ENCODE measurements at places on chromosomes 2 and 18.

DNA sequence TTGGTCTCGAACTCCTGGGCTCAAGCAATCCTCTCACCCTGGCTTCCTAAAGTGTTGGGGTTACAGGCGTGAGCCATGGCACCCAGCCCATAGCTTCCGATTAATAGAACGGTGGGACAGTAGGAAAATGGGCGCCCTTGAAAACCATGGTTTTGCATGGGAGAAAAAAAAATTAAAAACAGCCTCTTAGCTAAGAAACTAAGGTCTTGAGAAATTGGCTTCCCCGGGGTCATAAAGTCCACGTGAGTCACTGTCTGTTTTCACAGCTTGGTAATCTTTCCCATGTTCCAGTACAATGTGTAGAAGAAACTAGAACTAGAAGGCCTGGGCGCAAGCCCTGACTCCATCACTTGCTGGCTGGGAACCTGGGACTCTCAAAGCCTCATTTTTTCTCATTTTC, 20.7 kb downstream of the B3GNT2 start:
- peak; percentile 95 for DNase-seq
- no peaks in the 10 kb centered on the region for H3K36me3 ChIP-seq
- H3K27me3 ChIP-seq: no peaks in the 10 kb centered on the region
- H3K4me3 ChIP-seq: no peak overlapping the region
- no peak overlapping the region for H3K27ac ChIP-seq

- no peaks in the 10 kb centered on the region for H3K27me3 ChIP-seq
- H3K4me3 ChIP-seq: no peak overlapping the region
- no peak overlapping the region for H3K27ac ChIP-seq
- H3K4me1 ChIP-seq: peaks cover 2% of the 10 kb centered on the region
- no peaks in the 10 kb centered on the region for H3K36me3 ChIP-seq
Observed at GRCh38 chr2:173574324-173575112, 219.8 kb downstream of the CDCA7 start.

DNA sequence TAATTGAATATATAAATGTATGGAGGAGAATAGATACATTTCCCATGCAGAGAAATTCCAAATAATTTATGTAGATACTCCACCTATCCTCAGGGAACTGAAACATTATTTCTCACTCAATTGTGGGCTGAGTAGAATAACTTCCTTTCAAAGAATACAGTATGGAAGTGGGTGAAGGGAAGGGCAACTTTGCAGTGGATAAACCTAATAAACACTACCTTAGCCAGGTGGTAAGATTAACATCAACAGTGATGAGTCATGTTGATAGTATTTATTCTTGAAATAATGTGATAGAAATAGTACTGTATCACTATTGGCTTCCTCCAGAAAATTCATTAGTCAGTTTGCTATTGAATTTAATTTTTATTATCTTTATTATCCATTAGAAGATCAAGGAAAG, 716.4 kb upstream of the CHAC2 start:
- H3K4me3 ChIP-seq: no peak overlapping the region
- H3K27ac ChIP-seq: no peak overlapping the region
- no peaks in the 10 kb centered on the region for H3K27me3 ChIP-seq
- no peak for DNase-seq

DNA sequence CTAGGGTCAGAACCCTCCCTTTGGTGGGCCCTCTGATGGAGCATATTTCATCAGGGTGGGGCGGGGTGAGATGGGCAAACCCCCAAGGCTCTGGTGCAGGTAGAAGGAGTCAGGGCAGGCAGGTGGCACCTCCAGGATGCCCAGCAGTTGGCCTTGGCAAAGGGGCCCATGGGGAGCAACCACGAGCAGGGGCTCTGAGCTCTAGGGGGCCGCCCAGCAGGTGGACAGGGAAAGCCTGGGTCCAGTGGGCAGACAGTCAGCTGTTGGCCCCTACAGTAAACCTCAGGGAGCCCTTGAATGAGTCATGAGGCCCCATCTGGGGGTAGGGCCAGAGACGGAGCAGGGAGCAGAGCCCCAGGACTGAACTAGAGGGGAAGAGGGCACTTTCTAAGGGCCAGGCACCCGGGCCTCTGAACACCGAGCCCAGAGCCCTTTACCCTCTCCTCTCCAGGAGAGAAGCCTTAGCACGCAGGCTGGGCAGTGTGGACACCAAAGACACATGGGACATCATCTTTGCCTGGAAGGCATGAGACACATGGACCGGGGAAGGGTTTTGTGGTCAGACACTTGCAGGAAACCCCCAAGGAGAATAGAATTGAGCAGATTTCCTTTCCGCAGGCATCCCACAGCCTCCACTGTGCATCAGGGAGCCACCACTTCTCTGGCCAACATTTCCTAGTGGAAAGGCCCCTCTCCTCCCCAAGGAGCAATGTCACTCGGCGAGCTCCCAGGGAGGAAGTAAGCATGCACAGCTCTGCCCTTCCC, 257.3 kb downstream of the GLI2 start:
- H3K4me1 ChIP-seq: peaks cover 15% of the 10 kb centered on the region
- no peak overlapping the region for H3K4me3 ChIP-seq
- H3K27me3 ChIP-seq: no peaks in the 10 kb centered on the region
- H3K36me3 ChIP-seq: peaks cover 22% of the 10 kb centered on the region
- no peak overlapping the region for H3K27ac ChIP-seq
- no peak for DNase-seq

DNA sequence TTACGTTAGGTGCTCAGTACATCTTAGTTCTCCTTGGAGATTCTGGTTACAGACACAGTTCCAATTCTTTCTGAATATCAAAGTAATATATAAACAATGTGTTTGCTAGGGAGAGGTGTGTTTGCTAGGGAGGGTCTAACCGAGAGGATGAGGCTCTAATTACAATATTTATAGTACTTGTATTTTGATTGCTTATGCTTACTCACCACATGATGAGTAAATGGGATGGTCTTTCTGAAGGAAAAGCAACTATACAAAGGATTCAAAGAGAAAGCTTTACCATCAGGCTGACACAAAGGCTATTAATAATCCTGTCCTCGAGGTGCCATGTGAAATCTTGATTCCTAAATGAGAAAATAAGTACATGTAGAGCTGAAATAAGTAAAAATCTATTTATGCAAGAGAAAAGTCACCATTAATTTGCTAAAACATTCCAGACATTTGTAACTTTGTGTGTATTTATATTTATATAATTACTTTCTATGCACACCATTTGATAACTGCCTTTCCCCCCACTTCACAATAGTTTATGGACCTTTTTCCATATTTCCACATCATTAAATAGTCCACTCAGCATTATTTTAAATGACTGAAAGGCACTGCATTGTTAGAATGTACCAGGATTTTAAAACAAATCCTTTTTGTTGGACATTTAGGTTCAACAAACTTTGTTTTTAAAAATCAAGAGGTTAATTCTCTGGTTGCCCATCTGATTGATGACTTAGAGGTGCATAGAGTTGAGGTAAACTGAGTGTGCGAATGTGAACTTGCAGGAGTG, 94.5 kb upstream of the FN1 start:
- peak; percentile 28 for DNase-seq
- no peaks in the 10 kb centered on the region for H3K36me3 ChIP-seq
- H3K4me3 ChIP-seq: no peak overlapping the region
- H3K4me1 ChIP-seq: no peaks in the 10 kb centered on the region
- H3K27me3 ChIP-seq: no peaks in the 10 kb centered on the region

DNA sequence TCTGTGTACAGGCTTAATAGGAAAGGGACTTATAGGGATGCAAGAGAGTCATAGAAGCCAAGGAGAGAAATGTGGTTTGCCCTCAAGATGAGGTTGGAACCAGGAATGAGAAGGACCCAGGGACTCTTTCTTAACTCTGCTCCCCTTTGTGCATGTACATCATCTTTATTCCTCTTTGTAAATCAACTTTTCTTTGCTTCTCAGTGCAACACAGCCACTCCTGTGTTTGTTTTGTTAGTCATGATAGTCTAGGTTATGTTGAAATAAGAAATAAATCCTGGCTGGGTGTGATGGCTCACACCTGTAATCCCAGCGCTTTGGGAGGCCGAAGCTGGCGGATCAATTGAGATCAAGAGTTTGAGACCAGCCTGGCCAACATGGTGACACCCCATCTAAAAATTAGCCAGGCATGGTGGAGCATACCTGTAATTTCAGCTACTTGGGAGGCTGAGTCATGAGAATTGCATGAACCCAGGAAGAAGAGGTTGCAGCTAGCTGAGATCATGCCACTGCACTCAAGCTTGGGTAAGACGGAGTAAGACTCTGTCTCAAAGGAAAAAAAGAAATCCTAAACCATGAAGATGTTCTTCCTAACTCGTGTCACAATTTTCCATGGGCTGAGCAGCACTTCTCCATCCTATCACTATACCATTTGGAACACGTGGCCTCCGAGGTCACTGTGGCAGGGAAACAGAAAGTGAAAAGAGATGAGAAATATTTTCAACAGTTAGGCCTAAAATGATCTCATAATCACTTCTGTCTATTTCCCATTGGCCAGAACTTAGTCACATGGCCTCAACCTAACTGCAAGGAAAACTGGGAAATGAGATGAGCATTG, 73.0 kb upstream of the TMEM17 start:
- peak overlapping the region; percentile 77 for H3K27ac ChIP-seq
- H3K27me3 ChIP-seq: no peaks in the 10 kb centered on the region
- H3K36me3 ChIP-seq: no peaks in the 10 kb centered on the region
- peak; percentile 82 for DNase-seq
- no peak overlapping the region for H3K4me3 ChIP-seq
- peaks cover 4% of the 10 kb centered on the region for H3K4me1 ChIP-seq

DNA sequence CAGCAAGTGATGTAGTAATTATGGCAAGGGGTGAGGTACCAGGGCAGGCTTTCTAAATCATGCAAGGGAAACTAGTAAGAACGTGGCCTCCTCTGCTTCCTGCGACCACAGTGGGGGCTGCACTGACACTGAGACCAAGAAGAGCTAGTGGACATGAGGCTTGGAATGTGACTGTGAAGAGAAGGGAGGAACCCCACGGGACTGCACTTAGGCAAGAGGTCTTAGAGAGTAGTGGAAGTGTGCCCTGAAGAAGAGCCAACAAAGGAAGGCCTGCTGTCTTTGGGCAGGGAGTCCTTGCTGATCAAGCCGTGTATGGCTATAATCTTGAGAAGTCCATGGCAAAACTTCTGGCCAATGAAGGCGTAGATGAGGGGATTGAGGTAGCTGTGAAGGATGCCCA, 8.9 kb upstream of the RUFY4 start:
- H3K27me3 ChIP-seq: peaks cover 73% of the 10 kb centered on the region
- H3K36me3 ChIP-seq: no peaks in the 10 kb centered on the region
- H3K4me1 ChIP-seq: no peaks in the 10 kb centered on the region
- no peak overlapping the region for H3K27ac ChIP-seq

- H3K36me3 ChIP-seq: no peaks in the 10 kb centered on the region
- H3K4me3 ChIP-seq: no peak overlapping the region
- H3K4me1 ChIP-seq: no peaks in the 10 kb centered on the region
Observed at GRCh38 chr2:223314811-223315210, 262.8 kb downstream of the KCNE4 start.

- H3K4me1 ChIP-seq: peaks cover 5% of the 10 kb centered on the region
- DNase-seq: no peak
- peaks cover 28% of the 10 kb centered on the region for H3K36me3 ChIP-seq
- H3K4me3 ChIP-seq: no peak overlapping the region
Observed at GRCh38 chr18:79379251-79379905, 16.4 kb upstream of the NFATC1 start.

DNA sequence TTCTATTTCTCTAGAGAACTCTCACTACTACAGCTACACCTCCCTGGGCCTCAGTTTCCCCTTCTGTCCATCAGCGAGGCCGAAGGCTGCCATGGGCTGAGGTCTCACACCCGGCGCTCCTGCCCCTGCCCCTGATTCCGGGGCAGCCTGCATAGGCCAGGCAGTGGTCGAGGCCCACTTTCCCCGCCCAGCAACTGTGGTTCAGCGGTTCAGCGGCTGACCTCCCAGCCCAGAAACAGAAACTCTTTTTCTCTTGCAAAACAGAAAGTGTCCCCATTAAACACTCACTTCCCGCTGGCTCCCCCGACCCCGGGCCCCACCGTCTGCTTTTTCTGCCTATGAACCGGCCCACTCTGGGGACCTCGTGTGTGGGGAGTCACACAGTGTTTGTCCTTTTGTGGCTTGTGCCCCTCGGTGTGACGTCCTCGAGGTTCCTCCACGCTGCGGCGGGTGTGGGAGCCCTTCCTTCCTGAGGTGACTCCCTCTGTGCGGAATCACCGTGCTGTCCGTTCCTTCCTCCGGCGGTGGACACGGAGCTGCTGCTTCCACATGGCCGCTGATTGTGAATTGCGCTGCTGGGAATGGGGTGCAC, 16.0 kb downstream of the PDCD1 start:
- no peak overlapping the region for H3K4me3 ChIP-seq
- H3K36me3 ChIP-seq: no peaks in the 10 kb centered on the region
- peaks cover 12% of the 10 kb centered on the region for H3K4me1 ChIP-seq
- no peak overlapping the region for H3K27ac ChIP-seq
- peaks cover 20% of the 10 kb centered on the region for H3K27me3 ChIP-seq

DNA sequence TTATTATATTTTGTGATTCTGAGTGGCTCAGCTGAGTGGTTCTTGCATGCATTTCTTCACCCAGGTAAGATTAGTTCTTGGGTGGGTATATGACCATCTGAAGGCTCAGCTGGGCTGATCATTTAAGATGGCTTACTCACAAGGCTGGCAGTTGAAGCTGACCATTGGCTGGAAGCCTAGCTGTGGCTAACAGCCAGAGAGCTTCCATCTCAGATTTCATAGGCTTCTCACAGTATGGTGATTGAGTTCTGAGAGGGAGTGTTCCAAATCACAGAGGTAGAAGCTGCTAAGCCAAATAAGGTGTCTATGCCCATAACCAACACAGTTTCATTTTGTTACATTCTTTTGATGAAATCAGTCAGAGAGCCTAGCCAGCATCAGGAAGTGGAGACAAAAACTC, 117.4 kb upstream of the RPRM start:
- no peak for DNase-seq
- no peak overlapping the region for H3K27ac ChIP-seq
- H3K4me1 ChIP-seq: no peaks in the 10 kb centered on the region
- H3K36me3 ChIP-seq: no peaks in the 10 kb centered on the region
- H3K4me3 ChIP-seq: no peak overlapping the region
- H3K27me3 ChIP-seq: no peaks in the 10 kb centered on the region

GRCh38 chr2:145751629-145752028, 1231.7 kb upstream of the ZEB2 start:
- DNase-seq: peak; percentile 80
- H3K4me3 ChIP-seq: no peak overlapping the region
- H3K36me3 ChIP-seq: no peaks in the 10 kb centered on the region
- peaks cover 2% of the 10 kb centered on the region for H3K4me1 ChIP-seq

- no peak for DNase-seq
- H3K36me3 ChIP-seq: no peaks in the 10 kb centered on the region
- no peaks in the 10 kb centered on the region for H3K4me1 ChIP-seq
- H3K27me3 ChIP-seq: no peaks in the 10 kb centered on the region
Observed at GRCh38 chr2:190443055-190443454, 34.9 kb downstream of the MFSD6 start.

GRCh38 chr2:68675470-68675869, 32.1 kb downstream of the PROKR1 start:
- peaks cover 11% of the 10 kb centered on the region for H3K27me3 ChIP-seq
- H3K4me3 ChIP-seq: no peak overlapping the region
- no peaks in the 10 kb centered on the region for H3K36me3 ChIP-seq

GRCh38 chr18:61892683-61893308, at the start of gene RNF152:
RNF152 (minus strand) TSS chr18:61893007; CDS start chr18:61816463, 76,544 bp downstream.
- H3K27ac ChIP-seq: no peak within 1 kb of the TSS
- H3K4me1 ChIP-seq: peaks cover 14% of the 10 kb centered on the region
- H3K4me3 ChIP-seq: peak within 1 kb of the TSS; percentile 87
- H3K27me3 ChIP-seq: no peaks in the 10 kb centered on the region
- peak; percentile 54 for DNase-seq

Data from mesenchymal stem cell (in vitro differentiated cells and primary cell).